ENCODE measurements at places on chromosomes 3 and 15. TPM values are rescaled to one million over a fixed set of nuclear protein-coding genes. Genes with fewer than 3 reads are reported as not detected.

DNA sequence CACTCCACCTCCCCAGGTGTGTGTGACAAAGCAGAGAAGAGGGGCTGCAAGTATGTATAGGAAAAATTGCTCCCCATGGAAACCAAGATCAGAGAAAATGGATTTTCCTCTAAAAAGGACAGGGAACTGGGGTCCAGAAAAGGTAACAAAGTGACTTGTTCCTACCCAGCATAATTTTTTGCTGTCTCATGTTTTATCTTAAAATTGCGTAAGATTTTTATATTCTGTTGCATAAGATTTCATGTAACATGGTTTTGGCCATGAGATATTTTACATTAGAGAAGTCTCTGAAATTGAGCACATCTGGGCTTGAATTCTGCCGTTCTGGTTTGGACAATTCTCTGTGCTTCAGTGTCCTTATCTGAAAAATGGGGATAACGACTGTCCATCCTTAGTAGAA is 335.7 kb upstream of the RORA start:
- H3K36me3 ChIP-seq, result no peaks in the 10 kb centered on the region
- no peak for ATAC-seq
- no peaks in the 10 kb centered on the region for H3K27me3 ChIP-seq
- H3K4me3 ChIP-seq, result no peak overlapping the region
- H3K4me1 ChIP-seq, result no peaks in the 10 kb centered on the region
- H3K27ac ChIP-seq, result no peak overlapping the region

ADGRG7 gene
- total RNA-seq, result not detected

SKOR1 gene
- total RNA-seq, result 0.46 TPM

DNA sequence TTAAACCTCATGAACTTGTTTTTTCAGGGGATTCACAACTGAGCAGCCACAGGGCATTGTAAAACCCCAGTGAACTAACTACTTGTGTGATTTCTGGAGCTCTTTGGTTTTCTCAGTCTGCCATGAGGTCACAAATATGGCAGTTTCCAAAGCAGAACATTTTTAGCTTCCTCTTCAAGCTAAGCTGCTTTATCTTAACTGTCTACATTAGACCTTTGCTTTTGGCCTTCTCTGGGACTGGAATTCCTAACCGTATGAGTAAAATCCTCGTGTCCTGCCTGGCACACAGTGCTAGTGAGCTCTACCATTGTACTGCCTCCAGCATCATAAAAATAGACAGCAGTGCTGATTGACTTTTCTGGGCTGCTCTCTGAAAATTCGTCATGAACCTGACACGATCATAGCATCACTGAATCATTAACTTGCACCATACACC is 22.1 kb downstream of the CDIN1 start:
- no peaks in the 10 kb centered on the region for H3K36me3 ChIP-seq
- peaks cover 96% of the 10 kb centered on the region for H3K4me1 ChIP-seq
- no peaks in the 10 kb centered on the region for H3K27me3 ChIP-seq
- H3K27ac ChIP-seq, result peak overlapping the region; percentile 99
- H3K4me3 ChIP-seq, result no peak overlapping the region

HIGD2B gene
- total RNA-seq, result not detected

RAB6B gene
- 16.1 TPM for total RNA-seq

DNA sequence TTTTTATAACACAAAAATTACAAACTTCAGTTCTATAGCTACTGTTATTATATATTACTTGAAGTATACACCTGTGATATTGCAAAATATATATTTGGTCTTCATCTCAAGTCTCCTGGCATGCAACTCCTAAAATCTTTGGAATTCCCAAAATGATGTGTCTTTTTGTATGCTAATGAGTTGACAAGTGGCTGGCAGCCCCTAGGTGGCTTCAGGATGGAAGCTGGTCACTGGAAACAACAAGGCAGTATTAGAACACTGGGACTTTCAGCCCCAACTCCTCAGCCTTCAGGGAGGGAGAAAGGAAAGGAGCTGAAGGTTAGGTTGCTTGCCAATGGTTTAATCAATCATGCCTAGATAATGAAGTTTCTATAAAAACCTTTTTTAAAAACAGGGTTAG is 112.0 kb downstream of the SCAPER start:
- peaks cover 51% of the 10 kb centered on the region for H3K36me3 ChIP-seq
- H3K27me3 ChIP-seq, result no peaks in the 10 kb centered on the region
- no peak overlapping the region for H3K27ac ChIP-seq
- H3K4me1 ChIP-seq, result no peaks in the 10 kb centered on the region

DNA sequence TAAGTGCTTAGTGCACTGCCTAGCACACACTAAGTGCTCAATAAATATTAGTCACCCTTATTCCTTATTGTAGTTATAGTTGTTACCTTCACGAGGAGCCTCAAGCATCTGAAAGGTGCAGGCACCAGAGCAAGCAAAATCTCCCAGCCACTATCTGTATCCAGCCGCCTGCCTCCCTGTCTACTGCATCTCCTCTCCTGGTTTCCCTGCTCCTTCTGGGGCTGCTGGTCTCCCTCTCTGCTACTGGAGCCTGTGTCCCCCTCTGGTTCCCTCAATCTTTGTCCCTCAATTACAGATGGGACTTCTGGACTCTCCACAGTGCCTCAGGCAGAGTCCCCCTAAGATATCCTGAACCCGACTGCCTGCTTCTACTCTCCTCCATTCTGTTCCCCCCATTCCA is 18.8 kb downstream of the MYL3 start:
- H3K4me1 ChIP-seq, result no peaks in the 10 kb centered on the region
- ATAC-seq, result no peak
- H3K36me3 ChIP-seq, result no peaks in the 10 kb centered on the region

DNA sequence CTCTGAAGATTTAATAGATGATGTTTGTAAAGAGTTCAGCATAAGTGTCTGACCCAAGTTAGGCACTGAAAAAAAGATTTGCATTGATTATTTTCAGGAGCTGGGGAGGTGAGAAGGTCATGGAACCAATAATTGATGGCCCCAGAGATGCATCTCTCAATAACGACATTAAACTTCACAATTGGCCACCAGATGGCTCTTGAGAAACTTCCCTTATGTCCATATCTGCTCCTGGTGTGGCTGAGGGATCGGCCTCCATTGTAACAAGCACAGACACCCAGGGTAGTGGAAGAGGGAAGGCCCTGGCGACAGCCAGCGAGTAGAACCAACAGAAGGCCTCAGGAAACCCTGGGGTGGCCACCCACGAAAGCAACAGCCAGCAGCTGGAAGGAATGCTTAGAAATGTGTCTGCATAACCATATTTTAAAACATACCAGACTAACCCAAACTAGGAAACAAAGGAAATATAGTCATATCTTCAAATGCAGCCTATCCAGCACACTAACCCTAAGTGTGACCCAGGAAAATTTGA is 536.7 kb downstream of the SOX2 start:
- no peaks in the 10 kb centered on the region for H3K4me1 ChIP-seq
- H3K27ac ChIP-seq, result no peak overlapping the region
- H3K27me3 ChIP-seq, result no peaks in the 10 kb centered on the region
- no peaks in the 10 kb centered on the region for H3K36me3 ChIP-seq
- H3K4me3 ChIP-seq, result no peak overlapping the region
- ATAC-seq, result no peak

GRCh38 chr3:195893044-195893395 is 15.3 kb downstream of the TNK2 start:
- H3K27ac ChIP-seq, result peak overlapping the region; percentile 91
- H3K27me3 ChIP-seq, result no peaks in the 10 kb centered on the region
- ATAC-seq, result no peak

DNA sequence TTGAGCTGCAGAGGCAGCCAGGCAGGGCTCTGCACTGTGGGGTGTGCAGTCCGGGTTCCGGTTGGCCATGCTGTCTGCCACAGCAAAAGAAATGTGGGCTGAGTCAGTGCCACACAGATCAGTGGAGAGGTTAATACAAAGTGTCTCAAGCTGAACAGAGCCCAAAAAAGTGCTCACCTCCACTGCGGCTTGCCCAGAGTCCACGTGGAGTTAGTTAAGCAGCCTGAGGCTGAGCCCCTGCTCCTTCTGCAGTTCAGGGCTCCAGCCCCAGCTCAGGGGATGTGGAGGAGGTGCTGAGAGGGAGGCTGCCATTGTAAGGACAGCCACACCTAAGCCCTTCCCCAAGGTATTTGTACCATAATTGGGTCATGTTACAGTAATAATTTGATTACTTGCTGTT is 85.3 kb downstream of the LRRK1 start:
- H3K27me3 ChIP-seq, result peaks cover 9% of the 10 kb centered on the region
- no peak overlapping the region for H3K27ac ChIP-seq
- no peak overlapping the region for H3K4me3 ChIP-seq

GRCh38 chr3:14598143-14598569 is 53.4 kb upstream of the CCDC174 start:
- no peak for ATAC-seq
- H3K4me3 ChIP-seq, result no peak overlapping the region
- no peak overlapping the region for H3K27ac ChIP-seq
- no peaks in the 10 kb centered on the region for H3K36me3 ChIP-seq
- no peaks in the 10 kb centered on the region for H3K4me1 ChIP-seq

TNNC1 gene
- not detected for total RNA-seq

NR2E3 gene
- total RNA-seq, result not detected

DNA sequence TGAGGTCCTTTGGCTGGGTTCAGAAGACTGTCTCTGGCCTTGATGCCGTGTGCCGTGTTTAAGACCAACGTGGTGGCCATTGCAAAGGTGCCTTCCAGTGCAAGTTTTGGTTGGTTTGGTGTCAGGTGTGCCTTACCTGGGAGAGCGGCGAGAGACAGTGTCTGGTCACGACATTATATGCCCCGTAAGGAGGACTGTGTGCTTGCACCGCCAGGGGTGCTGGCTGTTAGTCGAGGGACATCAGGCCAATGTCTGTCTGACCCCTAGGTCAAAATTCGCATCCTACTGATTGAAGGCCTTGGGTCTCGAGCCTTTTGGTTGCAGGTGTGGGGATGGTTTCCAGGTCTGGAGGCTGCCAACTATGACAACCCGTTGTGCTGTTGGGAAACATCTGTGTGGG is 111.9 kb downstream of the SNRPN start:
- H3K27ac ChIP-seq, result no peak overlapping the region
- H3K4me1 ChIP-seq, result no peaks in the 10 kb centered on the region
- no peak overlapping the region for H3K4me3 ChIP-seq
- peaks cover 100% of the 10 kb centered on the region for H3K36me3 ChIP-seq
- ATAC-seq, result no peak

DNA sequence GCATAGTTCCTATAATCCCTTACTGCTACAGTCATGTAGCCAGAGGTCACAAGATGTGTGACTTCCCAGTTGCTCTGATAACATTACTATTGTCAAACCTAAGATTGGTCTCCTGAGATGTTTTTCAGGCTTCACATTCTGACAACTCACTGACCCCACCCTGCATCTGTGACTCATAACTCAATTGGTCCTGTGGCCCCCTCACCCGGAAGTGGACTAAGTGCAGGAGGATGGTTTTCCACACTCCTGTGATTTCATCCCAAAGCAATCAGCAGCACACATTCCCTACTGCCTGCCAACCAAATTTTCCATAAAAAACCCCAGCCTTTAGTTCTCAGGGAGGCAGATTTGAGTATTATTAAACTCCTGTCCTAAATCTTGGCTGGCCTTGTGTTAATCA is 564.9 kb upstream of the ZNF385D start:
- no peaks in the 10 kb centered on the region for H3K27me3 ChIP-seq
- H3K4me3 ChIP-seq, result no peak overlapping the region
- H3K27ac ChIP-seq, result no peak overlapping the region
- peak; percentile 19 for ATAC-seq

GRCh38 chr3:12705981-12706380 is 42.1 kb upstream of the RAF1 start:
- no peaks in the 10 kb centered on the region for H3K36me3 ChIP-seq
- no peaks in the 10 kb centered on the region for H3K27me3 ChIP-seq
- ATAC-seq, result no peak

DNA sequence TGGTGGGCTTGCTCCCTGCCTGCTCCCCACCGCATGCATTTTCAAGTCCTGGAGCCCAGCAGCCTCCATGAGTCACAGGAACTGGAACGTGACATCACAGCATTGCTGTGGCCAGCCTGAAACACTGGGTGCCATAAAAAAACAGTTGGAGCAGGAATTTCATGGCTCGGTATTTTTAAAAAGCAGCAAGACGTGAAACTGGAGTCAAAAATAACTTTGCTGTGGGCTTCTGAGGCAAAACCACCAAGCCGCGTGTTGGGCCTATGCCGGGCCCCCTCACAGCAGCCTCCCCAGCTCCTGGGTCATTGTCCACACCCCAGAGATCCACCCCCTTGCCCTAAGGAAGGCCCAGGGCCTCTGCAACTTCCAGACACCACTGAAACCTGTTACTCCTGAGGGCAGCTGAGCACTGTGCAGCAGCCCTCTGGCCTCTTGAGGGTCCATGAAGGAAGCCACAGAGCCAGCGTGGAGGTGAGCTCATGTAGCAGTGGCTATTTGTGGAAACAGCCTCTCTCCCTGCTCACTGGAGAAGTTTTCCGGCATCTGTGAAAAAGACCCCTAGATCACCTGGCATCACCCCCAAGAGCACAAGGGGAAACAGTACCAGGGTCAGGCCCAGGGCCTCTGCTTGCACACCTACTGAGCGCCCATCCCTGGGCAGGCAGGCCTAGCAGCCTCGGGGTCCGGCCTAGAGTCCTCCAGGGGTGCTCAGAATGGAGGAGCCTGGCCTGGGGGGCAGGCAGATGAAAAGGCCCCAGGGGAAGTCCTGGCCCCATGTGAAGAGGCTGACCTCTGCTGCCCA is 34.0 kb upstream of the DUSP7 start:
- no peak overlapping the region for H3K4me3 ChIP-seq
- peaks cover 50% of the 10 kb centered on the region for H3K4me1 ChIP-seq
- peak overlapping the region; percentile 47 for H3K27ac ChIP-seq
- no peaks in the 10 kb centered on the region for H3K27me3 ChIP-seq
- H3K36me3 ChIP-seq, result no peaks in the 10 kb centered on the region

- no peaks in the 10 kb centered on the region for H3K4me1 ChIP-seq
- no peak for ATAC-seq
- no peak overlapping the region for H3K27ac ChIP-seq
- H3K4me3 ChIP-seq, result no peak overlapping the region
Measured at GRCh38 chr3:128625409-128625945, 25.1 kb downstream of the RPN1 start.

DNA sequence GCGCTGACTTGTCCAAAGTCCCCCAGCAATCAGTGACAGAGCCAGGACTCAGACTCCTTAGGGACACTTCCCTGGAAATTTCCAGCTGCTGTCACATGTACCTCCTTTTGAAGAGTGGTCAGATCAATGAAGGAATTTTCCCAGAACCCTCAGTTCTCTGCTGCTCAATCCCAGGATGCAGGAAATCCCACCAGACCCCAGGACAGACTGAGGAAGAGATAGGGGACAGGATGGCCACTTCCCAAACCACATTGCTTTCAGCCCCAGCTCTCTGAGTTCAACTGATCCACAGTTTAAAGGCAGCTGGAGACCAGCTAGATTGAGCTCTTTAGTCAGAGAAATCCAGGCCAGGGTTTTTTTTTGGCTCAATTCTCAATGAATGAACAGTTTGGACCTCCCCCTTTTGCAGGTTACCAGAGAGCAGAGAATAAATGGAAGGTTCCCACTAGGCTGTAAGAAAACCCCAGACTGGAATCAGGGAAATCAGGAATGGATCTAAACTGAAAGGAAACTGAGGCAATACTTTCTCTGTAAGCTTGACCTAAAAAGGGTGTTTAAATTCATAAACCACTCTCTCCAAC is 1.5 kb downstream of the CYP1A1 start:
- peaks cover 31% of the 10 kb centered on the region for H3K27me3 ChIP-seq
- no peak overlapping the region for H3K27ac ChIP-seq
- no peak overlapping the region for H3K4me3 ChIP-seq
- peak; percentile 30 for ATAC-seq
- H3K4me1 ChIP-seq, result peaks cover 5% of the 10 kb centered on the region

Measured in gastroesophageal sphincter (tissue), 4 donors.